Activated T-cell treated with anti-CD3 and anti-CD28 coated beads for 1 hour (primary cell): ENCODE measurements at places on chromosomes 12 and 14.

- DNase-seq: no peak
These were observed 17.3 kb downstream of the OR9K2 start for GRCh38 chr12:55143566-55143870.

DNA sequence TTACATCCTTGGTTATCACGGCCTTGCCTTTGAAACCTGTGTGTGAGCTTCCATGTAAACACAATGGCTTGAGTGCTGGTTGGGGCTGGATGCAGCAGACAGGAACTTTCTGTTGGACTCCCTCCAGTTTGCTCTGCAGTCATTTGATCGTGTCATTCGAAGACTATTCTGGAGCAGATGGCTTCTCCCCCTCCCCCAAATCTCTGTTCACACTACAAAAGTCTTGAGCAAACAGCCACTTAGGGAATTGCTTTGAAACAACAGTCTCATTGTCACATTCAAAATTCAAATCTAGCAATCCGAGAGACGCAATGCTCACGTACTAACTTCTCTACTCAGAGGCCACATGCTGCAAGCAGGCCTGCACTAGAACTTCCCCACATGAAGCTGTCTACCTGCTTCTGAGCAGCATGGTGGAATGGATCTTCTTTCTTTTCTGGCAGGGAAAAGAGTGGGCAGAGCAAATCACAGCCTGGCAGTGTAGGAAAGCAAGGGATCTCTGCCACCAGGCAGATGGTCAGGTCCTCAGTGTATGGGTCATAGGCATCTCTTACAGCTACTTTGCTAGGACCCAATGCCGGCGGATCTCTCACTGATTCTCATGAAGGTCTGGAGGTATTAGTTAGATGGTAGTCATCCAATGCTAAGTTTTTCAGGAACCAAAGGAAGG, 214.2 kb downstream of the PPM1H start:
- no peak for DNase-seq

GRCh38 chr14:81161088-81161487, 59.7 kb downstream of the GTF2A1 start:
- no peak for DNase-seq

GRCh38 chr14:64934338-64934929, 8.1 kb downstream of the GPX2 start:
- DNase-seq: no peak

DNA sequence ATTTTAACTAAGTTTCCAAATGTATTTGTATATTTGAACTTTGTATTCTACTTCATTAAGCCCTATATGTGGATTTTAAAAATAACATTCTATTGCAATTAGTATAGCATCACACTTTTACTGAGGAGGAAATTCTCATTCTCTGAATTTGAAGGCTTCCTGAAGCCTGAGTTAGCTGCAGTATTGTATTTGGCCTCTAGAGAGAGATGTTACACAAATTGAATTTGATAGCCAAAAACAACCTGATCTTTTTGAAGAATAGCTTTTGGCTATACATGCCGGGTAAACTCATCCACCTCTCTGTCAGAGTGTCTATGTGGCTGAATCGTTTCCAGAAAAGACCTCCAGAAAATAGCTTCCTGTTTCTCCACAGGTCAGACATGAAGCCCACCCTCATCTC, 316.5 kb upstream of the OR4E1 start:
- DNase-seq: no peak
